CD8-positive, alpha-beta memory T cell (primary cell): ENCODE measurements at places on chromosomes 6 and 20.

DNA sequence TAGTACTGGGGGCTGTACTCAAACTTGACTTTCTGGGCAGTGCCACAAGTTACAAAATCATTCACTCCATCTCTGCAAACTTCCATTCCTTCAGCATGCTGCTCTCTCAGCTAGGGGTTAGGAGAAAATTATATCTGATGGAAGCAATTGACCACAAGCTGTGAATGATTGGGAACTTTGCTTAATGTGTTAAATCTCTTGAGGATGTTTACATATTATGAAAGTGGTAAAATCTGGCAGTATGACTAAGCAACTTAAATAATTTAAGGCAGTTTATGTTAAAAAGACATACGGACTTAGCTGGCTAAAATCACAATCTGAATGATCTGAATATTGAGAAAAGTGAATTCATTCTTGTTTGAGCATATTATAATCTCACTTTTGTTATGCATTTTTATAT, 415.0 kb downstream of the PHF3 start:
- DNase-seq = no peak

- DNase-seq = no peak
Observed at GRCh38 chr6:143099647-143100046, 39.0 kb downstream of the AIG1 start.

- DNase-seq = no peak
Observed at GRCh38 chr6:126199466-126199865, 140.4 kb upstream of the CENPW start.

DNA sequence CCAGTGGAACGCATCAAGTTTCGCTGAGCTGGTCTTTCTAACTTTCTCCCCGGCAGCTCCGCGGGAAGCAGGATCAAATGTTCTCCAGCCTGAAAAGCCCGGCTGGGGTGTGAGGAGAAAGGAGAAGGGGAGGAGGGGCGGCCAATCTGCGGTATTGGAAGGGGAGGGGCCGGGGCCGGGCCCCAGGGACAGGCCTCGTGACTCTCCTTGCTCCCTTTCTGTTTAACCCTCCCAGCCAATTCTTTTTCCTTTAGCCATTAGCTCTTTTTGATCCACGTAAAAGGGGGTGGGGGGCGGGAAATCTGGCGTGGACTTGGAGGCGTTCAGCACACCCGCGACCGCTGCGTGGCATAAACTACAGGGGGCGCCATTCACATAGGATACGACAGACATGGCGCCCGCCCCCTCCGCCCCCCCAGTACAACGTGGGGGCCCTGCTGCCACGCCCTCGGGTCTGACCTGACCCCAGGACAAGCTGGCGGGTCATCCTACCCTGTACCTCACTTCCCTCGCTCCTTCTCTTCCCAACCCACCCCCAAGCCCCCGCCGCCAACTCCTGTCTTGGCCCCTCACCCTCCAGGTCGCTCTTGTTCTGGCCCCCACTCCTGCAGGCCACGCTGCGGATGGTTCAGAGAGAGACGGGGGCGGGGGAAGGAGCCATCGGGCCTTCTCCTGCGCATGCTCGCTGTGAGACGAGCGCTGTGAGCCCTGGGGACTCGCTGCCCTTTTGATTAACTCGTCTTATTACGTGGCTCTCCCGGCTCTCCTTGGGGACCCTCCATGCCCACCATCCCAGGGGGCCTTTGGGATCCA, 7.8 kb upstream of the MDGA1 start:
- DNase-seq = peak; percentile 83

GRCh38 chr6:27294409-27294808, 17.7 kb downstream of the POM121L2 start:
- no peak for DNase-seq

GRCh38 chr6:155252581-155252980, 11.2 kb upstream of the CLDN20 start:
- no peak for DNase-seq

GRCh38 chr6:13406781-13407180, 78.4 kb upstream of the TBC1D7 start:
- no peak for DNase-seq

DNA sequence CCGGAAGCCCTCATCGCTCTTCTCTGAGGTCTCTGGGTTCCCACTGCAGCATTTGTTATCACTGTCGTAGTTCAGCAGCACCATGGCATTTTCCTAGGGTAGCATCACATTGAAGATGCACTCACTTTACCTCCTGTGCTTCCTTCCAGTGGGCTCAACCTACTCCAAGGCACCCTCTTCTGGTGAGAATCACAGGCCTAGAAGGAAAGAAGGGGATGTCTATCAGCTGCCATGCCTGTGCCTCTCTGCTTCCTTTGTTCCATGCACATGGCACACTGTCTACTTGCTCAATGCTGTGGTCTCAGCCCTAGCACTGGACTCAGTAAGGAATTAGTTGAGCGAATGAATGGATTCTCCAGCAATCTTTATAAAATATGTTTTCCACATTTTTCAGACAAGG, 22.6 kb downstream of the CST4 start:
- no peak for DNase-seq

DNA sequence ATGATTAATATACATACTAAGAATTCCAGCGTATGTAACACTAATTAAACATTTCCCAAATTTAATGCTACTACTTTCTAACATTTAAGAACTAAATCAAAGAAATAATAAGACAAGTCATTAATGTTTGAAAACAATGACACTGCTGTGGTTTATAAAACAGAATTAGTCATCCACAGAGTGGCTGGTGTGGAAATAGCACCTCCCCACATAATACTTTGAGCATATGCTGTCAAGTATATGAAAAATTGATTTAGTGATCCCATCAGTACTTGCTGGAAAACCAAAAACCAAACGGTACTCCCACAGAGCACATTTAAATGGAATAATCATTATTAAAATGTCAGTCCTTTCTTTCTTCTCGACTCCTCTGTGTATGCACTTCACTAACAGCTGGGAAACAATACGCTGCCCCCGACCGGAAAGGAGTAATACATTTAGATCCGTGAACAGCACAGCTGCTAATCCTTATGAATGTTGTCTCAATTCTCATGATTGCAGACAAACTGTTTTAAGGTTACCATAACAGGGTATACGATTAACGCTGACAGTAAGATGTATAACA, 78.4 kb downstream of the PREP start:
- no peak for DNase-seq

- no peak for DNase-seq
Observed at GRCh38 chr20:63007646-63008488, 1.1 kb upstream of the BHLHE23 start.

DNA sequence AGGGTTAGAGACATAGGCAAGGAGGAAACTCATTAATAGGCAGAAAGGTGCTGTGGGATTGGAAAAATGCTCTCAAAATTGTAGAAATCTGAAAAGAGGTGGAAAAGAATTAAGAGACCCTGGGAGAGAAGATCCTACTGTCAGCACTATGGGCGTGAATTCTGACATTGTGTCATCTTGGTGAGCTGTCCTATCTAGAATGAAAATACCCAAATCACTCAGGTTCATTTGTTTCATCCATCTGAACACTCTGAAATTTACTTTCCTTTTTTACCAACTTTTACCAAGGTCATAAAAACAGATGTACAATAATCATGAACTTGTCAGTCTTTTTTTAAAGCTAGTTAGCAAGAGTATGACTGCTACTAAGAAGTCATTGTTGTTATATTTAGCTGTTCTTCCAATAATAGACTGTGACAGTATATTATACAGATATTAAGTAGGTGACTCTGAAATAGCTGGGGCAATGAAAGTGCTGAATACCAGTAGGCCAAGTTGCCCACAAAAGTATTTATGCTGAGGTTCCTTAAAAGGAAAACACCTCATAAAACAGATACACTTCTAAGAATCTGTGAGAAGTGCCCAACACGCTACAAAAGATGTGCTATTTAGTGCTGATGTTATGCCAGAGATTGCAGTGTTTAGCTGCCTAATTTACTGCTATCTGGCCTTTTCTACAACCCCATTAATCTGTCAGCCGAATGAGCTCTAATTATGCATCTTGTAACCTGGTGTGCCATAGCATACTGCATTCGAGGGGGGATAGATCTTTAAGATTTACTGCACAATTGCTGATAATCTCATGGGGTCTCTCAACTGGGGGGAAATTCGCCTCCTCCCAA, 217.5 kb upstream of the SUPT3H start:
- no peak for DNase-seq

- no peak for DNase-seq
Observed at GRCh38 chr6:103872233-103872632, 987.5 kb downstream of the HACE1 start.

GRCh38 chr6:14804001-14804784, 441.7 kb upstream of the JARID2 start:
- DNase-seq = no peak

GRCh38 chr6:128487746-128488145, 32.7 kb downstream of the PTPRK start:
- DNase-seq = no peak

DNA sequence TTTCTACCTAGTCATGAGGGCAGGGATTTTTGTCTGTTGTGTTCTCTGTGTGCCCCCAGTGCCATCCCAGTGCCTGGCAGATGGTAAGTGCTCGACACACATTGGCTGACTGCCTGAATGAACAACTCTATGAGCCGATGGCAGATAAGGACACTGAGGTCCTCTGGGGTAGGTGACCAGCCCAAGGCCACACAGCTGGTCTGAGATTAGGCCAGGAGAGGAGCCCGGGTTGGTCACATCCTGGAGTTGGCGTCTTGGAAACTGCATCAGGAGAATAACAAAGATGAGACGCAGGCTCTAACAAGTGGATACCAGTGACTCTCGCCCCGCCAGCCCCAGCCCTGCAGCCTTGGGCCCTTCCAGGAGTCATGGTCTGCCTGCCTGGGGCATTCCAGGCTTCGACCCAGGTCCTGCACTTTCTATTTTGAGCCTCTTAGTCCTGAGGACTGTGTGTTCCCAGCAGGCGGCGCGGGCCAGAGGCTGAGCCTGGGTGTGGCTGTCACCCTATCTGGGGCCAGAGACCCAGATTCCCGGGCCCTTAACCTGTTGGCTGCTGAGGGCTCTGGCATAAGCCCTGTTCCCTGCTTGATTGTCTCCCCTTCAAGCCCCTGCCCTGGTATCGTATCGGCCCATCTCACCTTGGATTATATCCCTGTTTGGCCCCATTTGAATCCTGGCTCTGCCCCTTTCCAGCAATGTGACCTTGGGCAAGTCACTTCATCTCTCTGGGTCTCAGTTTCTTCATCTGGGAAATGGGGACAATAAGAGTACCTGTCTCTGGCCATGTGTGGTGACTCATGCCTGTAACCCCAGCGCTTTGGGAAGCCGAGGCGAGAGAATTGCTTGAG, 88.3 kb downstream of the CEBPB start:
- DNase-seq = no peak

GRCh38 chr6:42227173-42227850, 9.7 kb upstream of the MRPS10 start:
- DNase-seq = no peak
